ENCODE measurements at places on chromosomes 4 and X.

GRCh38 chr4:78345237-78345636 lies 206.3 kb upstream of the ANXA3 start:
- DNase-seq = no peak

- no peak for DNase-seq
These were observed 5.0 kb upstream of the TSPAN5 start for GRCh38 chr4:98663226-98664006.

DNA sequence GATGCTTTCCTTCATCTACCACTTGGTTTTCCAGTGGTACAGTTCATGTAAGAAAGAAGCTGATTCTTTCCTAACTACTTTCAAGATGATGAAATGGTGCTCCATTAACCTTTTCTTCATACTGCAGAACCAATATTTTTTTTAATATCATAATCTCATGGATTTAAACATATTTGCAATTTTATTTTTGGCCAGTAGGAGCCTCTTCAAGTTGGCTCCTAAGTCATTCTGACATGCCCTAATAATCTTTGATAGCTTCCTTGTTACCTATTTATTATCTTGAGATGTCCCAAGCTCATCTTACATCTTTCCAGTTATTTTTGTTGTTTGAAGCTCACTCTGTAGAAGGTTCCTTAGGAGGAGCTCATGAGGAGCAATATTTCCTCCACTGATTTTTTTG lies 170.2 kb downstream of the APBB2 start:
- no peak for DNase-seq

DNA sequence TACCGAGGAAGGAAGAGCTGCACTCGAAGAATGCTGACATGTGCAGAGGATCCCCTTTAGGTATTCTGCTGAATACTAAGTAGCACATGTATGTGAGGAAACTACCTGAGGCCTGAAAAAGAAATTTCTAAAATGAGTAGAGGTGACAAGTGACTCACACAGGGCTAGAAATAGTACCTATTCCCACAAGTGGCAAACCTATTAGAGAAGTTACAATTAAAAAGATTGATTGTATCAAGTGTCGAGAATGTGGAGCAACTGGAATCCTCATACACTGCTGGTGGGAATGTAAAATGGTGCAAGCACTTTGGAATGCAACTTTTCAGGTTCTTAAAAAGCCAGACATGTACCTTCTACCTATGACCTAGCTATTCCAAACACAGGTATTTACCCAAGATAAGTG lies 47.4 kb downstream of the CCSER1 start:
- DNase-seq = no peak

- no peak for DNase-seq
These were observed 17.4 kb downstream of the BBS12 start for GRCh38 chr4:122749704-122750454.

GRCh38 chr4:37922328-37922727 lies 31.4 kb downstream of the TBC1D1 start:
- no peak for DNase-seq

- no peak for DNase-seq
These were observed 34.3 kb upstream of the NLGN4X start for GRCh38 chrX:6262959-6263358.

DNA sequence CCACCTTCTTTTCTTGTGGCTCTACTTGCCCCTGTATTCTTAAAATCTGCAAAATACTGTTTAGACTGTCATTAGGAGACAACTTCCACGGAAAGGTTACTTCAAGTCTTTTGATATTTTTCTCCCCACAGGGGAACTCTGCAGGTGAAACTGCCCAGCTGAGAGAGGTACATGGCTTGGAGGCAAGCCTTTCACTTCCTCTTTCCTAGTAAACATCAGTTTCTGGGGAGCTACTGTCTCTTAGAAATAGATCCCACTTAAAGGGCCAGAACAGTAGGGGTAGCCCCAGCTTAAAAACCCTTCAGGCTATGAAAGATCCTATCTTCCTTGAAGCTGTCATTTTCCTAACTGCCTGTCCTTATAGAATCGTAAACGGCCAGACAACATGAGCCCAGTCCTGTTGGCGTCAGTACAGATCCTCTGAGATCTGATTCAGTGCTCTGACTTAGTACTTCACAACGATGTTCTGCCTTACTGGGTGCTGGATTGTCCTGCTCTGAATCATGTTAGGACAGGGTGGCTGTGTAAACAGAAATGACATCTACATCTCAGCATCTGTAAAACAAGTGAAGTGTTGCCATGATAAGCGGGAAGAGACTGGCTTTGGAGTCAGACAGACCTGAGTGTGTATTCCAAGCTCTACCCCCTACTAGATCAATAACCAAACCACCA lies 102.1 kb downstream of the ITIH6 start:
- no peak for DNase-seq

- no peak for DNase-seq
These were observed 109.4 kb upstream of the MAP3K15 start for GRCh38 chrX:19624739-19625138.

DNA sequence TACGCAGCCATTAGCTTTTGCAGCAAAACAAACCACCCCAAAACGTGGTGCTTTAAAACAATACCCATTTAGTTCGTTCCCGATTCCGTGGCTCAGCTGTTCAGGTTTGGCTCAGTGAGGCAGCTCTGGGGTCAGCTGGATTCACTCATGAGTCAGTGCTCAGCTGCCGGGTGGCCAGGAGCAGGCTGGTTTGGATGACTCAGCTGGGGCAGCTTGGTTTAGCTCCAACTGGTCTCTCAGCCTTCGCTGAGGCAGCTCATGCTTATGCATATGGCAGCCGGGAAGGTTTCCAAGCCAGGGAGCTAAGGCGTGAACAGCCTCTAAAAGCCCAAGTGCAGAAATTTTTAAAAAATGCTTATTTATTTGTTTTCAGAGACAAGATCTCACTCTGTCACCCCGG lies 13.3 kb upstream of the CD99 start:
- DNase-seq = no peak

DNA sequence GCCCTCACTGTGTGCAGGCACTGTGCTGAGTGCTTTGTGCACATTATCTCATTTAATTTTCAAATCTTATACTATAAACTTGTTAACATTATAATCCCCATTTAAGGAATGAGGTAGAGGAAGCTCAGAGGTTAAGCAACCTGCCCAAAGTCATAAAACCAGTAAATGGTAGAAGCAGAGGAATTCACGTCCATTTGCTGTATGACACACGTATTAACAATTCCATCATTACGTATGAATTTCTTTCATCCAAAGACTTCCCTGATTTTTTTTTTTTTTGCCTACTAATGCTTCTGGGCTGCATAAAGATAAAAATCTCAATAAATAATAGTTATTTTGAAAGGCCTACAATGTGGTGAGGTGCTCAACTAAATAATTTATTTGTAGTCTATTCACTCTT lies 64.5 kb upstream of the H2AZ1 start:
- no peak for DNase-seq

DNA sequence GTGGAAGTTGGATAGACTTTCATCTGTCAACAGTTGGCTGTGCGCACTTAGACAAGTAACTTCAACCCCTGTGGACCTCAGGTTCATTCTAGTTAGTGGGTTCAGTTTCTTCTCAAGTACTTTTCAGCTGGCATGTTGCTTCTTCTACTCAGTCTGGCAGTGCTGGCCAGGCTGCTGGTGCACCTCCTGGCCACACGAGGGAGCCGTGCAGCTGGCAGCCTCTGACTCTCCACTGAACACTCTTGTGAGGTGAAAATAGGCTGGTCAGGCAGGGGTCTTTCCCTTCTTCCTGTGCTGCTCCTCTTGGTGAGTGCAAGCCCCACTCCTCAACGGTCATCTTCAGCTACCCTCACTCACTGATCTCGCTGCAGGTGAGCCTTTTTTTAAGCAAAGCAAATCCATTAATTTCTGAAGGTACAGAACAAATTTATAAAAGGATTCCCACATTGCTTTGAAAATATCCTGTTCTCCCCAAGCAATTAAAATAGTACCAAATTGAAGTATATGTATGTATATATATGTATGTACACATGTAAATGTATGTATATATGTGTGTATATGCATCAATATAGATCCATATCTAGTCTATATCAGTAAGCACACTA lies 30.6 kb downstream of the LONRF3 start:
- no peak for DNase-seq

- DNase-seq = no peak
These were observed 102.2 kb downstream of the FRMPD4 start for GRCh38 chrX:12240491-12240890.

DNA sequence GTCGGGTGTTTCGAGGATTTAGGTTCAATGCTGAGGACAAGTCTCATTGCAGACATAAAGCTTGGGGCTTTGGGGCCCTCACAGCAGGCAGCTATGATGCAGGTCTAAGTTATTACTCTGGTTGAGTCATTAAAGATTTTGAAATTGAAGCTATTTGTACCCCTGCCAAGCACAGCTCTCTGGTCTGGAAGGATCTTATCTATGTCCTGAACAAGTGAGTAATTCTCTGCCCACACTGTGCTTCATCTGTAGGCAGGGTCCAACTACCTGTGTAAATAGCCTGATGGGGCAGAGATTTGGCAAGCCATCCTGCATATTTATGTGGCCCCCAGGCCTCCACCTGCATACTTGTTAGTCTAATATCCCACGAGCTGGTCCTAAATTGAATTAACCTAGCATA lies 41.4 kb upstream of the MAGEA4 start:
- no peak for DNase-seq

- no peak for DNase-seq
These were observed 205.7 kb upstream of the BCOR start for GRCh38 chrX:40303256-40304077.

DNA sequence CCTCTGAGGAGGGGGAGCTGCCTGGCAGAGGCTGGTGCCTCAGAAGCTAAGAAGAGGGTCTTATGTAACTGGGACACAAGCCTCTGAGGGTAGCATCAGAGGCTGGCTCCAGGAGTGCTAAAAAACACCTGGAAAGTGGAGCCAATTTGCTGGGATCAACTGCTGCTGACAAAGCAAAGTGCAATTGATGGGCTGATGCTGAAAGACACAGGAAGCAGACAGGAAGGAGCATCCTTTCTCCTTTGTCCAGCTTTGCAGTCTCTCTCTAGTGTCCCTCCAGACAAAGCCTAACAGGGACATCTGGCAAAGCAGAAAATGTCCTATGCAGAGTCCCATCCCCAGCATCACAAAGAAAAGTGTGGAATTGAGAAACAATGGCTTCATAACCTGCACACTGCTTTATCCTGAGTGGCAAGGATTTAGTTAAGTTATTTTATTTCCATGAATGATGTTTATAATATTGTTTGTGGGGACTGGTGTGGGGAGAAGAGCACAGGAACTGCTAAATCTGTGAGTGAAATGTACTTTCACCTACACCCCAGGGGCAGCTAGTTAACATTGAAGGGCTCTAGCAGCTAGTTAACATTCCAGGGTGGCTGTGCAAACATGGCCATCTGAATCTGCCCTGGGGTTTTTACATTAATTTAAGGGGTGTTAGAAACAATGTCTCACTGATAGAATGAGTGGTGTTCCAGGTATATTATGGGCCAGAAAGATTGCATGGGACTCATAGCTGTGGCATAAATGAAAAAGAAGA lies 25.6 kb upstream of the MBTPS2 start:
- no peak for DNase-seq

- DNase-seq = no peak
These were observed 198.3 kb upstream of the FAT4 start for GRCh38 chr4:125116431-125116830.

DNA sequence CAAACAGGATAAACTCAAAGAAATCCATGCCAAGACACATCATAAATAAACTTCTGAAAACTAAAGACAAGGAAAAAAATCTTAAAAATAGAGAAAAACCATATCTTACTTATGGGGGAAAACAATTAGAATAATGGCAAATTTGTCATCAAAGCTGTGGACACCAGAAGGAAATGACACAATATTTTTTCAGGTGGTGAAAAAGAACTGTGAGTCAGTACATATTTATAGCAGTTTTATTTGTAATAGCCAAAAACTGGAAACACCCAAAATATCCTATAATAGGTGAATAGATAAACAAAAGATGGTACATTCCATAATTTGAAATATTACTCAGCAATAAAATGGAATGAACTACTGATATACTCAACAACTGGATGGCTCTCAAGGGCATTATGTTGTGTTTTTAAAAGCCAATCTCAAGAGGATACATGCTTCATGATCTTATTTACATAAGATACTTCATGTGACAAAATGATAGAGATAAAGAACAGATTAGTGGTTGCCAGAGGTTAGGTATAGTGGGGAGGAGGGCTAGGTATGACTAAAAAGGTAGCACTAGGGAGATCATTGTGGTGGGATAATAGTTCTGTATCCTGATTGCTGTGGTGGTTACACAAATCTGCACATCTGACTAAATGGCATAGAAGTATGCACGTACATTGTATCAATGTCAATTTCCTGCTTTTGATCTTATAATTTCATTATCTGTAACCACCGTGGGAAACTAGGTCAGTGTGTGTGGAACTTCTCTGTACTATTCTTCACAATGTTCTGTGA lies 191.9 kb downstream of the PPP1R2C start:
- no peak for DNase-seq

DNA sequence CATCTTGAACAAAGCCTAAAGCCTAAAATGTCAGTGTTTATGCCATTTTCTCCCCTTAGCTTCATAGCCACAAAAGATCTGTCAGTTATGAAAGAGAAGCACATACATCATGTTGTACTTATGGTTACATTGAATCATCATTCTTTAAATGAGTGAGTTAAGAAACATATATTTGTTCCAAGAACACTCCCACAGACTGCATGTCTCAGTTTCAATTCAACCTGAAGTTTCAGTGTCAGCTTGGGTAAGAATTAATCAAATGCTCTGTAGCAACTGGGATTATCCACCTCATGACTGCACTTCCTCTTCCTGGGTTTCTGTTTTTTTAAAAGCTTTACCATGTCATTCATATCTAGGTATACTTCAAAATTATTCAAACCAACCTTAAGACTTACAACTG lies 3.9 kb upstream of the TMPRSS11B start:
- DNase-seq = no peak

GRCh38 chrX:141668371-141668770 lies 30.2 kb downstream of the SPANXD start:
- DNase-seq = no peak

- DNase-seq = no peak
These were observed 61.3 kb downstream of the SEPTIN11 start for GRCh38 chr4:77010841-77011354.

DNA sequence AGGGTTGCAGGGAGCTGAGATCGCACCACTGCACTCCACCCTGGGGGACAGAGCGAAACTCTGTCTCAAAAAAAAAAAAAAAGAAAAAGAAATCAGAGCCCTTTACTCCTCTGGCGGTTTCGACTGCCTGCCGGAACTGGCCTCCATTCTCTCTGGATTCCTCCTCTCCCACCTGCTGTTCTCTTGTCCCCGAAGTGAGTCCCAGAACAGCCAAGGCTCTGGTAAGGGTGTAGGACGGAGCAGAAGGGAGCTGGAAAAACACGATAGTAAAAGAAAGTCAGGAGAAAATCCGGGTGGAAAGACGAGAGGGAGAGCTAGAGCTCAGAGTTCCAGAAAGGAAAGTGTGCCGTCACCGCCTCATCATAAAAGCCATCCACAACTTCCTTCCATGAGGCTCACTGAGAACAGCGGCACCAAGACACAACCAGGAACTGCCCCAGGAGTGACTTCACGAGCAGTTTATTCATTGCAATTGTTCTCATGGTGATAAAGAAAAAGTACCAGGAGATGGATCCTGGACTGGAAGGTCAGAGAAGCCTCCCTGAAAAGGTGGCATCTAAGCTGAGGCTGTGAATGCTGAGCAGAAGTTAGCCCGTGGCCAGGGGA lies 12.3 kb downstream of the TLR3 start:
- DNase-seq = no peak

- no peak for DNase-seq
These were observed 34.4 kb upstream of the TBL1X start for GRCh38 chrX:9430346-9430921.

Data from stimulated activated CD8-positive, alpha-beta memory T cell treated with anti-CD3 and anti-CD28 coated beads, Interleukin-15, amount 100 ng/mL, for 24 hours (primary cell).